Stimulated activated CD8-positive, alpha-beta memory T cell treated with anti-CD3 and anti-CD28 coated beads, Interleukin-4, amount 100 ng/mL, for 1 hour (primary cell): ENCODE measurements at places on chromosomes 12 and 14.

GRCh38 chr12:58346032-58346632 lies 404.8 kb downstream of the ATP23 start:
- no peak for DNase-seq

- no peak for DNase-seq
Measured at GRCh38 chr14:96803958-96804357, 6.8 kb downstream of the VRK1 start.

DNA sequence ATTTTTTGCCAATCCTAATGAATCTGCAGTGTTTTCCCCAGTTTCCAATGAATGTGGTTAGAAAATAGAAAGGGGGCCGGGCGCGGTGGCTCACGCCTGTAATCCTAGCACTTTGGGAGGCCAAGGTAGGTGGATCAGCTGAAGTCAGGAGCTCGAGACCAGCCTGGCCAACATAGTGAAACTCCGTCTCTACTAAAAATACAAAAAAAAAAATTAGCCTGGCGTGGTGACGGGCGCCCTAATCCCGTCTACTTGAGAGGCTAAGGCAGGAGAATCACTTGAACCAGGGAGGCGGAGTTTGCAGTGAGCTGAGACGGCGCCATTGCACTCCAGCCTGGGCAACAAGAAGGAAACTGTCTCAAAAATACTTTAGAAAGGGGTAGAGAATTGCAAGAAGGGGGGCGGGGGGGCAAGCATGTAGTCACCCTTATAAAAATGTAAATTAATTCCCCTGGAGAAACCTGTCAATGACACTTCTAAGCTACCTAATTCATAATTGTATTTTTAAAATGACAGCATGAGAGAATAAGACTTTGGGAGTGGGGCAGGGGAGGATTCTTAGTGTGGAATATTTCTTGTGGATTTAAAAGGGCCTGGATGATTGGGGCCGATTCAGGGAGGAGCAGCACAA lies 1.7 kb downstream of the KLHDC2 start:
- no peak for DNase-seq

GRCh38 chr14:75268633-75269550 lies 9.7 kb upstream of the FOS start:
- no peak for DNase-seq

DNA sequence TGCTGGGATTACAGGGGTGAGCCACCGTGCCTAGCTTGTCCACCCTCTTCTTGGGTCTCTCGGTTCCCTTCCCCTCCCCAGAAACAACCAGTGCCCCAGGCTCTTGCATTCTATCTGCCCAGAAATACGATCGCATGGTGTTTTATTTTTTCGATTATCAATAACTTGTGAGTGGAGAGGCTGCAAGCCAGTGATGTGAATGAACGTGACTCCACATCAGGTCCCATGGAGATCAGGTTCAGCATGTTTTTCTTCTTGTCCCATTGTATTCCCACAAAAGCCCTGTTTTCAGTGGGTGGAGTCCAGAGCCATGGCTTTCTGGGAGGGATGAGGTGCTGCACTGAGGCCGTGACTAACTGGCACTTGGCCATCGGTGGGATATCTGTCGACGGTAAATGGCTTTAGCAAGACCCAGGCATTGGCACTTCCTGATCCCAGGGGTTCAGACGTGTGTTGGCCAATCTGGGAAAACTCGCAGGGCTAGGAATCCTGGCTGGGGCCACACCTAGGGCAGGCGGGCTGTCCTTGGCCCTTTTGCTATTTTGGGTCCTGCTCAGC lies 12.7 kb upstream of the HNF1A start:
- no peak for DNase-seq
